ENCODE measurements at places on chromosomes 11 and 22.

DNA sequence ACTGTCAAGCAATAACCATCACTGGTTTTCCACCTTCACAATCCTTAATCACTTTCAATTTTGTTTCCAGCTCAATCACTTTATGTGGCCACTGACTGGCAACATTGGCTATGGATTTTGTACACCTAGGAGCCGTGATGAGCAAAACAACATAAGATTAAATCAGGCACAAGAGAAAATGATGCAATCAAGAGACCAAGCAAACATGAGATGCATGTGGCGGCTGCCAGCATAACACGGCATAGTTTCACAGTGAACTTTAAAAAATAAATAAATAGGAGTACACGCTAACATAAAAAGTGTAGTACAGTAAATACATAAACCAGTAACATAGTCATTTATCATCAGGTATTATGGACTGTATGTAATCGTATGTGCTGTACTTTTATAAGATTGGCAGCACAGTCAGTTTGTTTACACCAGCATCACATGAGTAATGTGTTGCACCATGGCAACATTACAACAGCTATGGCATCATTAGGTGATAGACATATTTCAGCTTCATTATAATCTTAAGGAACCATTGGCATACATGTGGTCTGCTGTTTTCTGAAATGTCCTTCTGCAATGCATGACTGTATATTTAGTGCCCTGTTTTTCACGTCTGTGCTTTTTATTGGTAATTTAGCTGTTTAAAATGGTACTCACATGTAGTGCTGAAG is 83.3 kb upstream of the PRDM11 start:
- no peak for DNase-seq

GRCh38 chr11:110096496-110096895 is 3.3 kb downstream of the ZC3H12C start:
- no peak for DNase-seq

DNA sequence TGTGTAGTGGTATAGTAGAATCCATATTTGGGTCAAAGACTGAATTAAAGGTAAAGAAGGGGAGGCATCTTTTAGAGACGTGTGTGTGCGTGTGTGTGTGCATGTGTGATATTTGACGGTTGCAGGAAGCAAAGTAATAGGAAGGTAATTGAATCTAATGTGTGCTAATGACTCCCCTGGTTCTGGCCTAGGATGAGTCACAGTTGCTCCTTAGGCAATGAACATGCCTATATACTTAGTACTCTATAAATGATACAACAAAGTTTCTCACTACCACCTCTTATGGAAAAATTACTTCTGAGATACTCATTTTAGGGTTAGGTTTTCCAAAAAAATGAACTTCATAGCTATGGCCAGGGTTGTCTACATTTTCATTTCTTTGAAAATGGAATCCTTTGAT is 409.6 kb downstream of the GUCY1A2 start:
- no peak for DNase-seq

GRCh38 chr11:45106440-45106839 is 40.0 kb upstream of the PRDM11 start:
- DNase-seq, result no peak

- DNase-seq, result no peak
Observed at GRCh38 chr11:113147249-113147648, 167.1 kb upstream of the TTC12 start.

GRCh38 chr11:117816151-117816741 is 8.3 kb downstream of the FXYD2 start:
- no peak for DNase-seq

DNA sequence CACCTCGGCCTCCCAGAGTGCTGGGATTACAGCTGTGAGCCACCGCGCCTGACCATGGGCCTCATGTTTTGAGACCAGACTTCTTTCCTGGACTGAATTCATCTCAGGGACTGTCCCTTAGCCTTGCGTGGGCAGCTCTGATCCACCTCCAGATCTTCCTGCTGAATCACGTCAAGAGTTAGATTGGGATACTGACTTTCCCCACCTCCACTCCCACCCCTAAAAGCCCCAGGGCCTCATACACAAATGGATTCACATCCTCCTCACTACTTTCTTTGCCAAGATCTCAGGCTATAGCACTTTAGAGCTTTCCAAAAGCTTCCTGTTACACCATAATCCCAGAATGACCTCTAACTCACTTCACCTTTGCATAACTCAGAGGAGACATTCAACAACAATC is 12.1 kb downstream of the CCDC87 start:
- DNase-seq, result no peak

DNA sequence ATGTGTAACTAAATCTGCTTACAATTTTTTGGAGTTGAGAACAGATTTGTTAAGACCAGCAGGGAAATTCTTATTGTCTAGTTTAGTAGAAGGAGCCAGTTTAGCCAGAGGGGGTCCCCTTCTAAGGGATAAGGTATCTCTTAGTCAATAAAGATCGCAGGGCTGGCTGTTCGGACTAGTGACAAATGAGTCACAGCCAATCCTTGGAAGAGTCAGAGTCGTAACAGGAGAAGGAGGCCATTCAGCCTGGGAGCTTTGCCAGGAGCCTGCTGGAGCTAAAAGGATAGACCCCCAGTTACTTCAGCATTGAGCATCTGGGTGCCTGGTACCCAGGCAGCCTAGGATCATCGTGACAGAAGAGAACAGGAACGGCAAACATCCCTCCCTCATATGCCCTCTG is 191.6 kb upstream of the ARHGAP20 start:
- no peak for DNase-seq

GRCh38 chr11:64015935-64016845 is 19.5 kb upstream of the FLRT1 start:
- no peak for DNase-seq

GRCh38 chr11:2098691-2099515 is 40.3 kb downstream of the IGF2 start:
- DNase-seq, result no peak

GRCh38 chr11:30991376-30991775 is 378.2 kb downstream of the DCDC1 start:
- DNase-seq, result no peak

DNA sequence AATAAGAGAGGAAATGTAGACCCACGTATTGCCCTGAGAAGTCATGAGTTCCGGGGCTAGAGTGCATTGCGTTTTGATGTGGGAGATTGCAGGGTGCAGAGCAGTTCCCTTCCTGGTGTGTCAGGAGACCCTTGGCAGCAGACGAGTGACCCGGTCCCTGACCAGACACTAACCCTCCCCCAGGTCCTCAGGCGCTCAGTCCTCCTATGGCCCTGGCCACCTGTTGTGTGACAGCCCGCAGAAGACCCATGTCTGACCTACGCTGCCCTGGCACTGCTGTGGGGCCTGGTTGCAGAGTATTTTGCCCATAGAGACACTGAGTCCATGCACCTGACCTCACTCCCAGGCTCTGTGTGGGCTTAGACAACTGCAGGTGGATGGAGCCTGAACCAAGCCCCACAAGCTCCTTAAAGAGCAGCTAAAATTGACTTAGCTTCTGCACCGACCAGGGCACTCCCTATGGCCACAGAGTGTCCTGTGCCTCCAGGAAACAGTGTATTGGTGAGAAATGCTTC is 833.8 kb downstream of the TBC1D22A start:
- no peak for DNase-seq

- no peak for DNase-seq
Observed at GRCh38 chr11:1307998-1308742, 1.3 kb downstream of the TOLLIP start.

DNA sequence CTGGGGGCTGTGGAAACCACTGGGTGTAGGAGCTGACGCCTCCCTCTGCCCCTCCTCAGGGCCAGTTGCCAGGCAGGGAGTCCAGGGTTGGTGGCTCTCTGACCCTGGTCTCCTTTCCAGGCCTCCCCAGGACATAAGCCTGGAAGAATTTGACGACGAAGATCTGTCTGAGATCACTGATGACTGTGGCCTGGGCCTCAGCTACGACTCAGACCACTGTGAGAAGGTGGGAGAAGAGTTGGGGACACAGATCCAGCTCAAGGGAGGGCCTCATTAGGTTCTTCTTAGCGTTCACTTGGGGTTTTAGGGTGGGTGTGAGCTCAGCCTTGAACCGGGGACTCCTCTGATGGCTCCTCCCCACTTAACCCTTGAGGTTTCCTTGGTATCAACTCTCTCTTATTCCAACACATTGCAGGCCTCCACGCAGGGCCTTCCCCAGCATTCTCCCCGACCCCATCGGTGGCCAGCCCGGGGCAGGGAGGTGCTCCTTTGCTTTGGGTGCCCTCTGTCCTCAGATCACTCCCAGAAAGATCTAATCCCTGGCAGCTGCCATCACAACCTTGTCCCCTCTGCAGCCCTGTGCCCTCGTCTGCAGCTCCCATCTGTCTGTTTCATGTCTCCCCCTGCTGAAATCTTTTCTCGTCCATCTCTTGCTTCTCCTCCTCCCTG is 1.2 kb downstream of the MAPK8IP2 start:
- no peak for DNase-seq

DNA sequence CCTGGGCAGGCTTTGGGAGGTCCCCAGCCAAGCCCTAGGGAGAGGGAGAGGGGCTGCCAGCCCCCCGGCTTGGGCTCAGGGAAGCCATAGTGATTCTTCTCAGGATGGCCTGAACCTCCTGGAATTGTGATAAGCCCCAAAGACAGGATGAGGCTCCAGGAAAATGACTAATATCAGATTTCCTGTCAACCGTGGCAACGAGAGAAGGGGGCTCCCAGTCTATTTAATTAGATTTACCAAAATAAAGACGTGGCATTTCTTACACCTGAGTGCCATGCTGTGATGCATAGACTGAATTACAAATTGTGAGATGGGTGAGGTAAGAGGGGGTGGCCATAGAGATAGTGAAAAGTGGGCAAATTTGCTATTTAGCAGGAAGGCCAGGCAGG is 20.4 kb downstream of the SERPINH1 start:
- no peak for DNase-seq

GRCh38 chr22:24474649-24475255 is 20.4 kb upstream of the UPB1 start:
- DNase-seq, result no peak

DNA sequence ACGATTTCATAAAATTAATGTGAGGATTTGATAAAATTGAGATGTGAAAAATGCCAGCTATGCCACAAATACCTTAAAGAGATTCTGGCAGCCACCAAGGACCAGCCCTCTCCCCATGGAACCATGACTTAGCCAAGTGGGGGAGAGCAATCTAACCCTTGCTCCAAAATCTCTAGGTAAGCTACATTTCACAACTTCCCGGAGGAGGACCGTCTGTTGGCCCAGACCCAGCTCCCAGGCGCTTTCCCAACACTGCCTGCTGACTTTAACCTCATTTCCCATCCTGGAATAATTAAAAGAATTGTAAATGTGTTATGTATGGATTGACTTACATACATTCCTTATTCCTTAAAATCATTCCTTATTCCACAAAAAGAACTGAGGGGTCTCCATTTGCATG is 47.5 kb upstream of the TENM4 start:
- DNase-seq, result no peak

DNA sequence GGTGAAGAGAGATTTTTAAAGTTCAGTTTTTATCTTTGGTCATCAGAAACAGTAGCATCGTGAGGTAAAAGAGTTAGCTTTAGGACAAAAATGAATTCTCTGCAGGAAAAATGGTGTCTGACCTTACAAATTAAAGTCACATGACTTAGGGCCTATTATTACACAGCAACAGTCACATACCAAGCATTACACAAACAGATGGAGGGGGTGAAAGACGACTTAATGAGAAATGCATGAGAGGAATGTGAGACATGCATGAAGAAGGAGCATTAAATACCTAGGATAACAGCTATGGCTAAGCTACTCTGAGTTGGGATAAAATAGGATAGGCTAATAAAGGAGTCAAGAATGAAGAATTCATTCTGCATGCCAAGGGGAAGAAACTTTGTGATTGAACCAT is 77.5 kb downstream of the BLID start:
- no peak for DNase-seq

GRCh38 chr22:19763458-19764298 is 3.1 kb downstream of the TBX1 start:
- no peak for DNase-seq

GRCh38 chr22:32615874-32616564 is 141.4 kb downstream of the FBXO7 start:
- no peak for DNase-seq

- no peak for DNase-seq
Observed at GRCh38 chr11:47514825-47515647, 37.9 kb downstream of the CELF1 start.

DNA sequence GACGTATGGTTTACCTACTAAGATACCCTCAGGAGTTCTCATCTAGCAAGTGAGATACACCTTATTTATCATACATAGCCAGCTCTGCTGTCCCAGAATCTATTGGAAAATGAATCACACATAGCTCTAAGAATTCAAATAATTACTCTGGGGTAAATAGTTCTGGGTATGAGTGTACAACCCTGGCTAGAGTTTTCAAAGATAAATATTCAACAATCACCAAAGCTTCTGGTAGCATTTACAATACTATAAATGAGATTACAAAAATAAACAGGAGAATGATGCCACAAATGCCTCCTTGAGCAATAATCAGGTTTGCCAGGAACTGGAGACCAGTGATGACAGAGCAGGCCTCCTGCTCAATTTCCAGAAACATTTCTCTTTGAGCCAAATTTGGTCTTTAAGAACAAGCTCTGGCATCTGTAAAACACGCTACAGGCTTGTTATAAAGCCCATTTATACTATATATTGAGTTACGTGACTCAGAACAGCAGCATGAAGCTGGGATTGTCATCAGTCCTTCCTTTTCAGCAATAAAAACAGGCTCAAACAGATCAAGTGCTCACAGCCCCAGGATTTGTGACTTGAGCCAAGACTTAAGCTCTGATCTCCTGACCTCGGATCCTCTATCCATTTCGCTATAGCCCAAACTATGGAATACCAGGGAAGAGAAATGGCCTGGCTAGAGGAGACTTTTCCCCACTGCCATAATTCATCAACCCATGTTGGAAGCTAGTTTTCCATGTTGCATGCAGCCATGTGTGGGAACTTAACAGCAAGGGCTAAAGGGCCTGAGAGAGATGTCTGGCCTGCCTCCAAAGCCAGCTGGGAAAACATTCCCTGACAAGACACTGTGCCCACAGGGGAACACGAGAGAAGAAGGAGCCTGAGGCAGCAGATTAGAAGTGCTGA is 19.7 kb downstream of the RAB30 start:
- no peak for DNase-seq

GRCh38 chr22:28759861-28760560 is 12.5 kb upstream of the CCDC117 start:
- DNase-seq, result no peak

- DNase-seq, result no peak
Observed at GRCh38 chr11:63537293-63538101, 889 bp downstream of the PLAAT4 start.

- no peak for DNase-seq
Observed at GRCh38 chr11:38543311-38543710, 1945.3 kb upstream of the RAG2 start.

GRCh38 chr22:48709976-48710375 is 1117.7 kb downstream of the BRD1 start:
- no peak for DNase-seq

- no peak for DNase-seq
Observed at GRCh38 chr11:128318856-128319474, 268.4 kb downstream of the ETS1 start.

- DNase-seq, result no peak
Observed at GRCh38 chr11:115421352-115421991, 82.7 kb downstream of the CADM1 start.

DNA sequence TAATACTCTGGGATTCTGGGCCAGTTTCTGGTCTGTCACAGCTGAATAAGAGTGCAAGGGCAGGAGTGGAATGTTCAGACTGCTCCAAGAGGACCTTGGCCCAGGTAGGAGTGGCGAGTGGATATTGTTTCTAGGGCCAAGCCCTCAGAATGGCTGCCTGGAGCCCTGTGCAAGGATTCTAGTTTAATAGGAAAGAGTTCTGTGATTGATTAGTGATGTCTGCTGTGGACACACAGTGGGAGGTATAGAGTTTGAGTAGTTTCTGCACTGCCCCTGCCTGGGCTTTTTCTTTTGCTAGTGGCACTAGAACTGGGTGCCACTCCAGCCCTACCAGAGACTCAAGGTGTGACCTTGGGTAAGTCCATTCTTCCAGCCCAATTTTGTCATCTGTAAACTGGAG is 9.7 kb upstream of the MPPED1 start:
- DNase-seq, result no peak

Data from glomerular endothelial cell (primary cell).